ENCODE measurements at places on chromosomes 4 and X. TPM values are rescaled to one million over a fixed set of nuclear protein-coding genes. Genes with fewer than 3 reads are reported as not detected.
A peak's percentile ranks its signal among the peaks of the same experiment; 100 is the strongest.

DNA sequence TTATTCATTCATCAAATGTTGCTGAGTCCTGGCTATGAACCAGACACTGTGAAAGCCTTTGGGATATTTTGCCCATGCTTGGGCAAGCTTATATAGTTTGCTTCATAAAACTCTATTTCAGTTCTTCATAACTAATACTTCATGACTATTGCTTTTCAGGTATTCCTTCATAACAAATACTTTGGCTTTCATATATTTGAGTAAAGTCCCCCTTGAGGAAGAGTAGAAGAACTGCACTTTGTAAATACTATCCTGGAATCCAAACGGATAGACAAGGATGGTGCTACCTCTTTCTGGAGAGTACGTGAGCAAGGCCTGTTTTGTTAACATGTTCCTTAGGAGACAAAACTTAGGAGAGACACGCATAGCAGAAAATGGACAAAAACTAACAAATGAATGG, 1.7 kb upstream of the AFP start:
- H3K27me3 ChIP-seq: peaks cover 57% of the 10 kb centered on the region
- no peak overlapping the region for H3K27ac ChIP-seq
- no peaks in the 10 kb centered on the region for H3K36me3 ChIP-seq
- H3K4me1 ChIP-seq: peaks cover 7% of the 10 kb centered on the region
- peak; percentile 48 for DNase-seq

DNA sequence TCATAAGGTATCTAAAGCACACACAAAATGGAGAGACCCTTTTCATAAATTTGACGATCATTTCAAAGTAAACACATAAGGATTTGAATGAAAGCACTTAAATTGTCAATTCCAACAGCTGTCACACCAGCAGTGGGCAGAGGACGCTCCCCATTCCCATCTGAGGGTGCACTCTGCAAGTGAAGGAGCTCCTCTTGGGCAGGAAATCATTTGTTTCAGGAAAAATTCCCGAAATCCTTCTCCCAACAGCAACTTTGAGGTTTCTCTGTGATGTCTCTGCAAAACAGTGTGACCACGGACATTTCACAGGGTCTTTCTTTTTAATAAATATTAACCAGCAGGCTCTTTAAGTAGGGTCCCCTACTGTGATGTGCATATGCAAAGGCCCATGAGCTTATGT, 111.0 kb downstream of the EPHA5 start:
- DNase-seq: no peak
- no peak overlapping the region for H3K27ac ChIP-seq
- H3K36me3 ChIP-seq: no peaks in the 10 kb centered on the region
- no peaks in the 10 kb centered on the region for H3K27me3 ChIP-seq
- H3K4me3 ChIP-seq: no peak overlapping the region
- no peaks in the 10 kb centered on the region for H3K4me1 ChIP-seq

- H3K27ac ChIP-seq: no peak overlapping the region
- no peaks in the 10 kb centered on the region for H3K36me3 ChIP-seq
- no peak for DNase-seq
Observed at GRCh38 chr4:118390121-118390520, 37.3 kb upstream of the PRSS12 start.

DNA sequence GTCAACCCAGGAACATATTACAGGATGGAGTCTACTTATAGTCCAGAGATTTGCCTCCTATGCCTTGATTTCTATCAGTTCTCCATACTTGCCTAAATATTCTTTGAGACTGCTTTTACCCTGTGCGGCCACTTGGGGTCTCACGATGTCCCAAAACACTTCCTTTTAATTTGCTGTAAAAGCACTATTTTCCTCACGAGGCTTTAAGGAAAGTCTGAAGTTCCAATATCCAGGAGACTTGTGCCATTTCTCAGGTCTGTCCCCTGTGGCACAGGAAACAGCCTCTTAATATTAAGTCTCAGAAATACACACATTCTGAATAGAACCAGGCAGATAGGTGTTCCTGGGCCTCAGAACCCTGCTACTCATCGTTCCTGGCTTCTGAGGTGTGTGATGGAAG, 142.9 kb downstream of the TMEM164 start:
- H3K4me3 ChIP-seq: no peak overlapping the region
- no peaks in the 10 kb centered on the region for H3K4me1 ChIP-seq
- no peaks in the 10 kb centered on the region for H3K36me3 ChIP-seq
- H3K27me3 ChIP-seq: no peaks in the 10 kb centered on the region

DNA sequence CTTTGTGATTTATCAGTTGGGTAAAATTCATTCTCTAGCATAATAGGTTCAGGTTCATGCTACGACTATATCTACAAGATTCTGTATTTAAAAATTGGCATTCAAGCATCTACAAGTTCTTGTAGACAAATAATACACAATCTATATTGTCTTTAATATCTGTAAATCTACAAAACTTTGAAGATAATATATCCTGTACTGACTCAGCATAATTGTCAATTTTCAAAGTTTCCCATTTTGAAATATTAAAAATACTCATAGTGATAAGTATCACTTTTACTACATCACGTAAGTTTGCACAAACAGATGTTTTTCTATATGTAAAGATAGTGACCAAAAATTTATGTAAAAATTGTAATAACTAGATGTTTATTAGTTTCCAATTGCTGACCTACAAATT, 360.6 kb downstream of the FSTL5 start:
- no peak overlapping the region for H3K27ac ChIP-seq
- H3K4me1 ChIP-seq: peaks cover 20% of the 10 kb centered on the region

DNA sequence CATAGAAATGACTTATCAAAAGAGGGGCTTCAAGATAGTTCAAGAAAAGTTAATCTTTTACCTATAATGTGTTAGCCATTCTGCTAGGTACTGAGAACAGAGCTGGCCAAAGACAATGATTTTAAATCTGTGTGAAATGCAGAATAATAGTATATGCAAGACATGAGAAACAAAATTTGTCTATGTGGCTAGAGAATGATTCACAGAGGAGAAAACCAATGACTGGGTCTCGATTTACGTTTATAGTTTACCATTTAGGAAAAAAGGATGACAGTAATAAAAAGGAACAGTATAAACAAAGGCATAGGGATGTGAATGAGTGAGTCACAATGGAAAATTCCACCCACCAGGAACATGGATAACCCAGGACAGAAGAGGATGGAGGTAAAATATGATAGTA, 31.9 kb downstream of the NPFFR2 start:
- H3K27me3 ChIP-seq: 0 out of 2 replicates have a peak, but pooled peaks cover 16% of the 10 kb centered on the region
- H3K4me3 ChIP-seq: no peak overlapping the region
- peak; percentile 19 for DNase-seq
- no peaks in the 10 kb centered on the region for H3K36me3 ChIP-seq
- no peaks in the 10 kb centered on the region for H3K4me1 ChIP-seq

GRCh38 chr4:146382194-146382593, 139.5 kb downstream of the SLC10A7 start:
- H3K36me3 ChIP-seq: no peaks in the 10 kb centered on the region
- DNase-seq: no peak
- no peaks in the 10 kb centered on the region for H3K4me1 ChIP-seq
- no peaks in the 10 kb centered on the region for H3K27me3 ChIP-seq

GRCh38 chrX:17848545-17849265, 12.4 kb downstream of the RAI2 start:
- no peak for DNase-seq
- no peak overlapping the region for H3K27ac ChIP-seq
- H3K36me3 ChIP-seq: no peaks in the 10 kb centered on the region
- no peak overlapping the region for H3K4me3 ChIP-seq
- no peaks in the 10 kb centered on the region for H3K27me3 ChIP-seq

GRCh38 chr4:86512631-86513030, 81.5 kb upstream of the PTPN13 start:
- no peak overlapping the region for H3K4me3 ChIP-seq
- H3K4me1 ChIP-seq: peaks cover 43% of the 10 kb centered on the region
- no peaks in the 10 kb centered on the region for H3K36me3 ChIP-seq
- peak overlapping the region; percentile 95 for H3K27ac ChIP-seq
- no peaks in the 10 kb centered on the region for H3K27me3 ChIP-seq

- no peak overlapping the region for H3K4me3 ChIP-seq
- no peaks in the 10 kb centered on the region for H3K27me3 ChIP-seq
- H3K36me3 ChIP-seq: no peaks in the 10 kb centered on the region
- no peak overlapping the region for H3K27ac ChIP-seq
- peaks cover 6% of the 10 kb centered on the region for H3K4me1 ChIP-seq
Observed at GRCh38 chr4:168183717-168184571, 91.6 kb downstream of the ANXA10 start.

DNA sequence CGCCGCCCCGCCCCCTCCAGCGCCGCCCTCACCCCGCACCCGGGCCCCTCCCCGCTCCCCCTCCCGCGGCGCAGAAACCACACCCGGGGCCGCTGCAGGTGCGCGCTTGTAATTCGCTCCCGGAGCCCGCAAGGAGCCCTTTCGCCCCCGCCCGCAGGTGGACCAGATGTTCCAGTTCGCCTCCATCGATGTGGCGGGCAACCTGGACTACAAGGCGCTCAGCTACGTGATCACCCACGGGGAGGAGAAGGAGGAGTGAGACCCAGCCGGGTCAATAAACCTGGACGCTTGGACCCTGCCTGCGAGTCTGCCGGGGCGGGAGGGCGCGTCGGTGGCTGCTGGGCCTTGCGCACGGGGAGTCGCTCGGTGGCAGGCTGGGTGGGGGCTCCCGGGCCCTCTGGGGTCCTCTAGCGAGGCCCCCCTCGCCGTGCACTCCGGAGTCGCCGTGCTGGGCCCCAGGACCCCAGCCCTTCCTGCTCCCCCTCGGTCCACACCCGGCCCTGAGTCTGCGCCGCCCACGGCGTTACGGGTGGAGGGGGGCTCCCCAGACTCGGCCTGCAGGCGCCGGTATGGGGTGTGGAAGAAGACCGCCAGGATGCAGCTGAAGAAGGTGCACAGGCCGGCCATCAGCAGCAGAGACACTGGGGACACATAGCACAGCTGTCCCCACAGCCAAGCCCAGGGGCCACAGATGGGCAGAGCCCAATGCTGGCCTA, 7.1 kb downstream of the SLC49A3 start:
- peak overlapping the region; percentile 60 for H3K4me3 ChIP-seq
- H3K36me3 ChIP-seq: no peaks in the 10 kb centered on the region
- H3K4me1 ChIP-seq: peaks cover 20% of the 10 kb centered on the region

DNA sequence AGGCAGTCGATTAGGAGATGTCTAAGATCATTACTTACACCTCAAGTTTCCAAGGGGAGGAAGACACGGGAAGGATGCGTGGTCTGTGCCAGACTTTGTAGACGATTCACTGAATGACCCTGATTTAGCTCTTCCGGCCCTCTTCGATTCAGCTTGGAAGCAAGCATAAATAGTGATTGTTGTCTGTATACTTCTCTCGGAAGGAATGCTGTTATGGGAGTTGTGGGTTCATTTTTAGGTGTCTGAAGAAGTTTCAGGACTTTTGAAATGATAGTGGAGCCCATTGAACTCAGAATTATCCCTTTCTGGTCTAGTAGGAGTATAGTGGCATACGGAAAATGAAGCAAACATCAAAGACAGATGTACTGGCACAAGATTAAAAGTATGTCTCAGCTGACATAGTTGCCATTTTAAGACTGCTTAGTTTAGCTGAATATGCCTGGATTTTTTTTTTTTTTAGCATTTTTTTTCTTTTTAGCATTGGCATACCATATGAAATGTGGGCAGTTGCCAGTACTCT, 1.0 kb upstream of the ANKRD17 start:
- peaks cover 26% of the 10 kb centered on the region for H3K4me1 ChIP-seq
- no peaks in the 10 kb centered on the region for H3K27me3 ChIP-seq
- no peaks in the 10 kb centered on the region for H3K36me3 ChIP-seq

Gene FGF13
- 0.47 TPM for total RNA-seq

GRCh38 chr4:82712561-82712960, 86.0 kb downstream of the SCD5 start:
- no peaks in the 10 kb centered on the region for H3K36me3 ChIP-seq
- H3K4me1 ChIP-seq: no peaks in the 10 kb centered on the region
- no peak overlapping the region for H3K27ac ChIP-seq
- H3K4me3 ChIP-seq: no peak overlapping the region
- no peak for DNase-seq

GRCh38 chrX:16930392-16930791, 16.1 kb upstream of the REPS2 start:
- no peaks in the 10 kb centered on the region for H3K27me3 ChIP-seq
- DNase-seq: no peak
- no peaks in the 10 kb centered on the region for H3K36me3 ChIP-seq

GRCh38 chrX:97294041-97294440, 410.3 kb downstream of the RPA4 start:
- peaks cover 6% of the 10 kb centered on the region for H3K4me1 ChIP-seq
- DNase-seq: peak; percentile 23
- H3K4me3 ChIP-seq: no peak overlapping the region
- H3K36me3 ChIP-seq: no peaks in the 10 kb centered on the region
- no peak overlapping the region for H3K27ac ChIP-seq

Gene INTU
- total RNA-seq: 1.1 TPM

Gene OPRPN
- not detected for total RNA-seq

Gene ANAPC4
- total RNA-seq: 14.5 TPM

DNA sequence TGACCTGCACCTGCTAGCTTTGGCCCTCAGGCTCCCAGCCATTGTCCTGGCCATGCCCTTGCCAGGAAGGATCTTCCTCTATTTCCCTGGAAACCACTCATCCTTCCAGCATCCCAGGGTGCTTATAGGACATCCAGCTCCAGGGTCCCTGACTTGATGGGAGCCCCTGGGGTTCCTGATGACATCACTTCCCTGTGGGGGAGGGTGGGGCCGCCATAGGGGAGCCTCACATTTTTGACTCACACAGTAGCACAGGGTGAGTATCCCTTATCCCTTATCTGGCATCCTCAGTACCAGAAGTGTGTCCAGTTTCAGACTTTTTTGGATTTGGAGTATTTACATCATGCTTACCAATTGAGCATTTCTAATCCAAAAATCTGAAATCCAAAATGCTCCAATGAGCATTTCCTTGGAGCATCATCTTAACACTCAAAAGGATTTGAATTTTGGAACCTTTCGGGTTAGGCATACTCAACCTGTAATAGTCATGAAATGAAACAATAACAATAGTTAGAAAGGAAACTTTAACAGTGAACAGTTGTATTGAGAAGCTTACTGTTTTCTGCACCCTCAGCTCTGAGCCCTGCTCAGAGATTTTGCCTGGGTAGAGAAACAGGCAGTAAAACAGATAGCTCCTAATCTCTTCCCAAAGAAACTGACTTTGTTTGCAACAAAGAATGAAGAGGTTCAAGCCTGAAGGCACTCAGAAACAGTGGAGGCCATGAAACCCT, 22.1 kb downstream of the TNIP2 start:
- no peaks in the 10 kb centered on the region for H3K27me3 ChIP-seq
- no peak for DNase-seq
- no peak overlapping the region for H3K27ac ChIP-seq
- H3K4me3 ChIP-seq: no peak overlapping the region

GRCh38 chrX:13279279-13280018, 40.4 kb downstream of the ATXN3L start:
- no peak overlapping the region for H3K4me3 ChIP-seq
- no peaks in the 10 kb centered on the region for H3K36me3 ChIP-seq
- H3K27ac ChIP-seq: no peak overlapping the region
- H3K4me1 ChIP-seq: no peaks in the 10 kb centered on the region

Gene ZAR1
- total RNA-seq: not detected

Gene SHISA3
- 33.5 TPM for total RNA-seq

- no peaks in the 10 kb centered on the region for H3K36me3 ChIP-seq
- no peak for DNase-seq
- H3K27ac ChIP-seq: no peak overlapping the region
- H3K27me3 ChIP-seq: no peaks in the 10 kb centered on the region
Observed at GRCh38 chr4:14165222-14165920, 537.8 kb upstream of the BOD1L1 start.

GRCh38 chr4:127778102-127778501, 4.0 kb upstream of the HSPA4L start:
- no peak overlapping the region for H3K4me3 ChIP-seq
- no peak overlapping the region for H3K27ac ChIP-seq
- no peaks in the 10 kb centered on the region for H3K4me1 ChIP-seq
- DNase-seq: no peak
- no peaks in the 10 kb centered on the region for H3K27me3 ChIP-seq

Gene LAGE3
- 87.4 TPM for total RNA-seq

Gene ABCG2
- total RNA-seq: not detected
